Cortex of kidney (tissue), 1 donor: ENCODE measurements at places on chromosomes 13 and 19.

DNA sequence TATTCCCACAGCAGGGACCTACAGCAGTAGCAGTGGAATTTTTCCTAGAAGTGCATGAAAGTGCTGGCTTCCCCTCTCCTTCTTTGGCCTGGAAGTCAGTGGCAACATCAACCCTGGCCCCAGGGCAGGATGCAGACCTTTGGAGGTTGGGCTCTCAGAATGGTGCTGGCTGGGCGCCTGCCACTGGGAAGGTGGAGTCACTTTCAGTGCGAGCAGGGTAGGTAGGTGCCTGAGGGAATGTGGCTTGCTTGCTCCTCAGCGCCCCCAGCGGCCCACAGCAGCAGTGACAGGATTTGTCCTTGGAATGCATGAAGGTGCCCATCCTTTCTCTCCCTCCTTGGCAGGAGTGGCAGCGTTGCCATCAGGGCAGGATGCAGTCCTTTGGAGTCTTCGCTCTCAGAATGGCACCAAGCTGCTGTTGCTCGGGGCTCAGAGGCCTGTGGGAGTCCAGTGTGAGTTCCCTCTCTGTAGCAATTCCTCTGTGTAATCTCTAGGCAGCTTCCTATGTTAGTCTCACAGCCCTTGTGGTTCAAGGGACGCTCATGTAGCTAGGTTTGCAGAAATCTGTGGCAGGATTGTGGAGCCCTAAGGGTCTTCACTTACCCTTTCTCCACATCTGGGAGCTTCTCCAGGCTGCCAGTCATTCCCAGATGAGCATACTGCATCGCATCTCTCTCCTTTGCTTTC, 354.4 kb upstream of the DACH1 start:
- DNase-seq, result no peak

DNA sequence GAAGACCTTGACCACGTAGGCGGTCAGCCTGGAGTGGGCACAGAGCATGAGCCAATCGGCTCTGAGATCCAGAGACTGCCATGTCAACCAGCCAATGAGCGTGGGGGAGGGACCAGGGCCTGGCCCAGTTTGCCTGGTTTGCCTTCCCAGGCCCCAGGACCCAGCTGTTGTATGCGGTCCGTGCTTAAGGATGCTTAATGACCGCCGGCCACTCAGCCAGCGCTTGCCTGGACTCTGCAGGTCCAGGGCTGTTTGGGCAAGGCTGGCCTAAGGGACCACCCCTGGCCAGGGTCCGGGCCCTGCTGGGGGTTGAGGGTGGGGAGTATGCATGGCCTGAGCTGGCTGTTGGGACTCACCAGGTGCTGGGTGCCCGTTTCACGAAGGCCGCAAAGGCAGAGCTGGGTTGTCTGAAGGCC, 23.1 kb upstream of the TNFSF14 start:
- no peak for DNase-seq

GRCh38 chr19:13118424-13119193, 545 bp downstream of the NACC1 start:
- no peak for DNase-seq

- no peak for DNase-seq
Measured at GRCh38 chr19:1811942-1812425, at the start of gene ATP8B3. Gene ATP8B3 (minus strand): TSS chr19:1812276. CDS start chr19:1811736, 540 bp downstream.

DNA sequence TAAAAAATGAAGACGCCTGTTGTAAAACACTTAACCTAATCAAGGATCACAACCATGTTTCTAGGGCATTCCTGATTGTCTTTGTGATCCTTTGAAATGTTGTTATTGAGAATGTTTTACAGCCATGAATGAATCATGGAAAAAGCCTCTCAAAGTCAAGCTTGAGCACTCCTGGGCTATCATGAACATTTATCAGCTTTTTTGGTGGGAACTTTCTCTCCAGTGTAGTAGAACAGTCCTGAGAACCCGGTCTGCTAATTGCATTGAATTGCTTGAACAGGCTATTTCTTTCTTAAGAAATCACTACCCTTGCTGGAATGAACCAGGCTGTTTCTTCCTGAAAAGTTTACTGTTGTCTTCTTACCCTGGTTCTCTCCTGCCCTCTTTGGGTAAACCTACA, 516.5 kb downstream of the FGF9 start:
- no peak for DNase-seq

- no peak for DNase-seq
Measured at GRCh38 chr19:18852648-18853047, 20.9 kb downstream of the UPF1 start.

DNA sequence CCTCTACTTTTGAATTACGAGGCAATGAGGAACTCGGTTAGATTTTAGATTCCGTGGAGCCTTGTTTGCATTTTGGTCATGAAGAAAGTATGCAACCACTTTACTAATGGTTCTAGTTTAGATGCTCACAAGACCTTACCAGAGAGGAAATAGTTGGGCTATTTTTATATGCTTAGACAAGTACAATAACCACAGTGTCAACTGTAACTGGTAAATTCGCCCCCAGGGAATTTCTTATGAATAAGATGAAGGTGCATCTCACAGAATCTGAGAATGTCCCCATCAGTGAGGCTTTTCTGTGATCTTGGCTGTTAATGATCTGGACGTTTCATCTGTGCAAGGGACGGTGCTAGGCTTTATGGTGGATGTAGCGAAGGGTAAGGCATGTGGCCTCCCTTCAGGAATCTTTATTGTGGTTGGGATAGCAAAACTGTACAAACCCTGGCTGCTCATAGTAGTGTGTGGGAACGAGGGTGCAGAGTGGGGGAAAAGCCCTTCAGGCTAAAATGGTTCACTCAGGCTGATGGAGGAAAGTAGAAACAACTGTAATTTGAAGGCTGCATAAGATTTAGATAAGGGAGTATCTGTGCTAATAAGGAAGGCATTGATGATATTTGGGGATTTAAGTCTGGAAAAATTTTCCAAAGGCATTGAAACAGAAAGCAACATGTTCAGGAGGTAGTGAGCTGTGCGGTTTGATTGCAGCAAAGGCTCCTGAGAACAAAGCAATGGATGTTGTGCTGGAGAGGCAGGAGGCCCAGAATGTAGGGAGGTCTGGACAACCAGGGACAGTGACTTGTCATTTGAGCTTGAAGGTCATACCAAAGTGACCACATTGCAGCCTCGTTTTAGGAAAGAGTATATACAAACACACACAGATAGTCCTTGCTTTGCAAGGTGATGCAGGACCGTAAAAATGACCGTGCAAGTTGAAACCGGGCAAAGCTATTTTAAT, 28.4 kb downstream of the UBAC2 start:
- no peak for DNase-seq

DNA sequence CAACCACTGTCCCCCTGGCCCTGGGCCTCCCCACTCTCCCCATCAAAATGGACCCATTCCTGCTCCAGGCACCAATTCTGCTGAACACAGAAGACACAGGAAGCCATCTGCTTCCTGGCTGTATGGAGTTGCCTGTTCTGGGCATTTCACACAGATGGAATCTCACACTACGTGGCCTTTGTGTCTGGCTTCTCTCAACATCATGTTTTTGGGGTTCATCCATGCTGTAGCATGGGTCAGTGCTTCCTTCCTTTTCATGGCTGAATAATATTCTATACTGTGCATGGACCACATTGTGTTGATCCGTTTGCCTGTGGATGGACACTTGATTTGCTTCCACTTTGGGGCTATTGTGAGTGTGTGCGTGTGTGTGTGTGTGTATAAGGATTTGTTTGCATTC, 15.0 kb upstream of the KLF2 start:
- no peak for DNase-seq

DNA sequence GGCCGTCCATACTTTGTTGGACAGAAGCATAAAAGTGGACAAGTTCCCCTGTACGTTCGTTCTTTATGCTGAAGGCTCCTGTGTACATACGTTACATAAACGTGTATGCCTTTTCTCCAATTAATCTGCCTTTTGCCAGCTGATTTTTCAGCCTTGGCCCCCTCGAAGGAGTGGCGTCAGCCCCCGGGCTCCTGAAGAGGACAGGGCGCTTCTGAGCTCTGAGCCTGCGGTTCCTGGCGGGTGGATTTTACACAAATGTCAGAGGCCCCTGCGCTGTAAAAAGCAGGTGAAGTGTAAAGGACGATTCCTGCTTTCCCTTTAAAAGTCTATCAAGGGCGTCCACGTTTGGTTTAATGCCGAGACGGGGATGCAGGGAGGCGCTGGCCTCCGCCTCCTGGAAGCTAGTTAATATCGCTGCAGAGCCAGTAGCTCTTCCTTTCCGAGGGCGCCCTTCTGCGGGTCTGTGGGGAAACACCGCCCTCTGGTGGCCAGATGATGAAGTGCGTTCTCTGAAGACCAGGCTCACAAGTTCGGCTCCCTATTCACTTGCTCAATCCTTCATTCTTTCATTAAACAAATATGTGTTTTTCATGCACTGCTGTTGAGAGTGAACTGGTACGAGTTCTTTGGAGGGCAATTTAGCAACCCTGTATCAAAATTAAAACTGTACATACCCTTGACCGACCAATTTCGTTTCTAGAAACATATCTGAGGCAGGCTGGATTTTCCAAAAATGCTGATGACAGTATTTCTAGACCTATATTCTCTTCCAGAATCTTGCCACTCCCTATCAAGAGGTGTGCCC, 62.0 kb downstream of the GPR12 start:
- no peak for DNase-seq

DNA sequence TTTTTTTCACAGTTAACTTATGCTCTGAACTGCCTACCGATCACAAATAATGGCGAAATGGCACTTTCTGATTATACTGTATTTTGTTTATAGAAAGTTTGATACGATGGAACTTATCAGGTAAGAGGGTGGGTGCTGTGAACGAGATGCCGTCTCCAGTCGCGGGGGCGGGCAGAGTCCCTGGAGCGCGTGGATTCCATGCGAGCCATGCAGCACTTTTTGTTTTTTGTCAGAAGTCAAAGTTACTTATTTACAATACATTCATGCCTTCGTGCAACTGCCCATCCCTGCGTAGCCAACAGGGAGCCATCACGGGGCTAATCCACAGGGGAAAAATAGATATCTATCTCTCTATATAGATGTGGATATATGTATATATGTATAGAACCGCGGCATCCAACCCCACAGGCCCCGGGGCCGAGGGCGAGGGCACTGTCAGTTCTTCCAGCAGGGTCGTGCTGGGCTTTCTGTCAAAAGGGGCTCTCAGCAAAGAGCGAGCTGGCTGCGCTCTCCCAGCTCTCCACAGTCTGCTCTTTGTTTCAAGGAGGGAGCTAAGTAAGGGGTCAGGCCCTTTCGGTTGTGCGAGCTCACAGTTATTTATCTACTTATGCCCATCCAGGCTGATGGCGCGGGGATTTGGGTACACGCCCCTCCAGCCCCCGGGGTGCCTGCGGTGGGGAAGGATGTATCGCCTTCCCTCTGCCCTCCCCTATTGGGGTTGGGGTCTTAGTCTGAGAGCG, 3.4 kb downstream of the SLITRK1 start:
- no peak for DNase-seq

GRCh38 chr19:48469289-48469881, at the start of gene CYTH2:
Gene CYTH2 (plus strand): TSS chr19:48469369. CDS start chr19:48469508, 139 bp downstream.
- DNase-seq, result no peak

GRCh38 chr13:22874839-22875238, 305.9 kb upstream of the SGCG start:
- DNase-seq, result no peak

DNA sequence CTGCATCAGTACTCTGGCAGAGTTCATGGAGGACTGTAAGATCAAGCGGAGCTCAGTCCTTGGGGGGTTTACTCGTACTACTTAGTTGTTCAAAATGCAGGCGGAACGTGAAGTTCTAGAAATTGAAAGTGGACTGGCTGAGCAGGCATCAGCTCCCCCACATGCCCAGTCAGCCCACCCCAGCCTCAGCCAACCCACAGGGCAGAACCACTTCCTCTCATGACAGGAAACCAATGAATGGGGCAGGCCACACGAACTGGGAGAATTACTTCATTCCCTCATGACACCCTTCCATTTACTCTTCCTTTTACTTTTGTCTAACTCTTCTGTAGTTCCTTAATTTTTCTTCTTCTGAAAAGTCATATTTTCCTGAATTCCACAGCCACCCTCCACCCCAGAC, 71.9 kb downstream of the FLT1 start:
- no peak for DNase-seq

GRCh38 chr19:53424968-53425597, 6.7 kb upstream of the ZNF761 start:
- no peak for DNase-seq

DNA sequence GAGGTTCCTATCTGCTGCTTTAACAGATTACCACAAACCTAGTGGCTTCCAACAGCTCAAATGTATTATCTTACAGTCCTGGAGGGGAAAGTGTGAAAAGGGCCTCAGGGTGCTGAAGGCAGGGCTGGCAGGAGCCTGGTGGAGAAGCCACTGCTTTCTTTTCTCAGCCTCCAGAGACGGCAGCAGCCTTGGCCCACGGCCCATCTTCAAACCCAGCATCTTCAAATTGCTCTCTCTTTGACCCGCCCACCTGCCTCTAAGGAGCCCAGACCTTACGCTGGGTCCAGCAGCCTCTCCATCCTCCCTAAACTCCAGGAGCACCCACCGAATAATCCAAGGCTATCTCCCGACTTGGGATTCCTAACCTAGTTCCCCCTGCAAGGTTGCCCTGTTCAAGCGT, 35.6 kb downstream of the C13orf46 start:
- DNase-seq, result no peak

GRCh38 chr13:78606471-78607408, 3.4 kb upstream of the POU4F1 start:
- no peak for DNase-seq

GRCh38 chr13:44331912-44332851, 41.4 kb upstream of the SERP2 start:
- DNase-seq, result no peak

DNA sequence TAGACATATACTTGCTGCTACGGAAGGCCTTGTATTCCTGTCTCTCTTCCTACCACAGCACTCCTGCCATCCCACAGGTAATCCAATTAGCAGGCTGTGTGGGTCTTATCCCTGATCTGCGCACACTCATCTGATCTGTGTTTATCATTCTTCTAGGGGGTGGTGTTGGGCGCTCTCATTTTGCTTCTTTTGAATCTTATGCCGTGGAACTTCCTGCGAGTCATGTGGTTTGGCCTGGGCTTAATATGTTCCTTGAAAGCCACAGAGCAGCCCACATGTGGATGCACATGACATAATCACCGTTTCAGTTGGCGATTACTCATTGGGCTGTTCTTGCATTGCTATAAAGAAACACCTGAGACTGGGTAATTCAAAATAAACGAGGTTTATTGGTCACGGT, 7.5 kb downstream of the RASA3 start:
- DNase-seq, result no peak

GRCh38 chr19:30204721-30205120, 167.5 kb upstream of the ZNF536 start:
- DNase-seq, result no peak
